Thyroid gland (tissue), 4 donors: ENCODE measurements at places on chromosomes 13 and 19. TPM values are rescaled to one million over a fixed set of nuclear protein-coding genes. Genes with fewer than 3 reads are reported as not detected.

GRCh38 chr13:112784811-112785482 lies 95.1 kb downstream of the ATP11A start:
- H3K27ac ChIP-seq = no peak overlapping the region
- no peak overlapping the region for H3K4me3 ChIP-seq
- H3K27me3 ChIP-seq = no peaks in the 10 kb centered on the region
- DNase-seq = no peak
- H3K4me1 ChIP-seq = peaks cover 32% of the 10 kb centered on the region
- H3K36me3 ChIP-seq = peaks cover 6% of the 10 kb centered on the region

DNA sequence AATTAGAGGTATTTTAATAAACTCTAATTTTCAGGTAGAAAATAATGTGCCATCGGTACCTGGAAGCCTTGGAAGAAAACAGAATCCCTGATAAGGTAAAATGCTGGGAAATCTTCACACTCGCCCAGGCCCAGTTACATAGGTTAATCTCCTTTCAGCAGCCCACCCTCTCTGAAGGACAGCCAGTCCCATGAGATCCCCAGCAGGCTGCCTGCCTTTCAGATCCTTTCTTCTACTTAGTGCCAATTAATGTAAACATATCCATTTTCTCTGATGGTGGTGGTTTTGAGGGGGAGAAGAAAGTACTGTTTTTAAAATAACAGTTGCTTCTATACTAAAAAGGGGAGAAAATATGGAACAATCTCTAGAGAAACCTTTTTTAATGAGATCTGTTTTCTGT lies 12.2 kb downstream of the SMAD9 start:
- H3K27me3 ChIP-seq = no peaks in the 10 kb centered on the region
- H3K27ac ChIP-seq = peak overlapping the region; percentile 4
- no peaks in the 10 kb centered on the region for H3K36me3 ChIP-seq
- peaks cover 28% of the 10 kb centered on the region for H3K4me1 ChIP-seq
- H3K4me3 ChIP-seq = no peak overlapping the region

DNA sequence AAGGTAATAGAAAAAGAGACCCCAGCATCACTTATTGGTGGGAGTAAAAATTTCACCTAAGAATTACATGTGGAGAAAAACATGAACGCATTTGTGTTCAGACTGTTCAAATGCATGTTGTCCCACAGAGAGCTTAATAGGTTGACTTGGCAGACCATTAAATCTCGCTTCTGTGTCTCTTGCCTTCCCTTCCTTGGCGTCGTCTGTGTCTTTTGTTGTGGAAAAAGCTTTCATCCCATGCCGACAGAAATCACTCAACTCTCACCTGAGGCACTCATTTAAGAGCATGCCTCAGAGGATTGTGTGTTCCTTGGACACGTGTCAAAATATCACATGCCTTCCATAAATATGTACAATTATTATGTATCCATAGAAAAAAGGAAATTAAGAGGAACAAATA lies 24.4 kb upstream of the CACNA1A start:
- no peaks in the 10 kb centered on the region for H3K4me1 ChIP-seq
- H3K27me3 ChIP-seq = no peaks in the 10 kb centered on the region
- H3K4me3 ChIP-seq = no peak overlapping the region
- H3K36me3 ChIP-seq = no peaks in the 10 kb centered on the region
- H3K27ac ChIP-seq = no peak overlapping the region

DNA sequence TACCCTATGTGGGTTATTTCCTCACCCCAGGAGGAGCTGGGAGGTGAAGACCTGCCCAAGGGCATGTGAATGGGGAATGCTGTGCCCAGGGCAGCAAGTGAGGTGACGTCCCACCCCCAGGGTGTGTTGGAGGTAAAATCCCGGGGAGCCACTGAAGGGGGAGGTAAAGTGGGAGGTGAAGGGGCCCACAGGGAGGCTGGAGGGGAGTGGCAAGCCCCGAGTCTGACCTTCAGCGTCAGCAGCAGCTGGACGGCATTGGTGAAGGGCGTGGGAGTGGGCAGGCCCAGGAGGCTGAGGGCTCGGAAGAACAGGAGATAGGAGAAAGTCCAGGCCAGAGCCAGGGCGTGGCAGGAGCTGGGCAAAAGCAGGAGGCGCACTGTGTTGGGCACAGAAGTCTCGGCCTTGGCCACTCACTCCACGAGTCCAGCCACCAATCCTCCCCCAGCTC lies 2.4 kb downstream of the MBOAT7 start:
- no peaks in the 10 kb centered on the region for H3K36me3 ChIP-seq
- no peak overlapping the region for H3K4me3 ChIP-seq
- H3K27me3 ChIP-seq = no peaks in the 10 kb centered on the region
- DNase-seq = no peak

The F2RL3 gene
- 44.2 TPM for total RNA-seq

- H3K4me1 ChIP-seq = peaks cover 13% of the 10 kb centered on the region
- no peaks in the 10 kb centered on the region for H3K36me3 ChIP-seq
- DNase-seq = no peak
- no peak overlapping the region for H3K27ac ChIP-seq
- no peak overlapping the region for H3K4me3 ChIP-seq
- no peaks in the 10 kb centered on the region for H3K27me3 ChIP-seq
Observed at GRCh38 chr13:73082895-73083294, 24.1 kb downstream of the KLF5 start.

DNA sequence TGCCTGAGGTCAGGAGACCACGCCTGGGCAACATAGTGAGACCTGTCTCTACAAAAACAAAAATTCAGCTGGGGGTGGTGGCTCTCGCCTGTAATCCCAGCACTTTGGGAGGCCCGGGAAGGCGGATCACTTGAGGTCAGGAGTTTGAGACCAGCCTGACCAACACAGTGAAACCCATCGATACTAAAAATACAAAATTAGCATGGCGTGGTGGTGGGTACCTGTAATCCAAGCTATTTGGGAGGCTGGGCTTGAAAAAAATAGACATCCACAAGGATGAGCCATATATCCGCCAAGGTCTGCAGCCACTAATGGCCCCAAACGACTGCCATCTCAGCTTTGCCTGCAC lies 3.1 kb downstream of the RPS16 start:
- no peak for DNase-seq
- H3K27ac ChIP-seq = no peak overlapping the region
- H3K36me3 ChIP-seq = peaks cover 21% of the 10 kb centered on the region
- H3K4me3 ChIP-seq = no peak overlapping the region

GRCh38 chr19:38512277-38512676 lies 78.8 kb downstream of the RYR1 start:
- DNase-seq = no peak
- H3K4me3 ChIP-seq = no peak overlapping the region
- no peak overlapping the region for H3K27ac ChIP-seq
- no peaks in the 10 kb centered on the region for H3K36me3 ChIP-seq
- no peaks in the 10 kb centered on the region for H3K4me1 ChIP-seq

The ZNF20 gene
- total RNA-seq = 6.8 TPM

GRCh38 chr19:47032171-47032811 lies 12.7 kb downstream of the NPAS1 start:
- H3K27ac ChIP-seq = no peak overlapping the region
- peak; percentile 67 for DNase-seq
- H3K4me3 ChIP-seq = no peak overlapping the region
- peaks cover 11% of the 10 kb centered on the region for H3K4me1 ChIP-seq

- H3K27ac ChIP-seq = no peak overlapping the region
- DNase-seq = no peak
- no peaks in the 10 kb centered on the region for H3K27me3 ChIP-seq
- peaks cover 27% of the 10 kb centered on the region for H3K4me1 ChIP-seq
Observed at GRCh38 chr19:1646149-1646548, 6.3 kb downstream of the TCF3 start.

DNA sequence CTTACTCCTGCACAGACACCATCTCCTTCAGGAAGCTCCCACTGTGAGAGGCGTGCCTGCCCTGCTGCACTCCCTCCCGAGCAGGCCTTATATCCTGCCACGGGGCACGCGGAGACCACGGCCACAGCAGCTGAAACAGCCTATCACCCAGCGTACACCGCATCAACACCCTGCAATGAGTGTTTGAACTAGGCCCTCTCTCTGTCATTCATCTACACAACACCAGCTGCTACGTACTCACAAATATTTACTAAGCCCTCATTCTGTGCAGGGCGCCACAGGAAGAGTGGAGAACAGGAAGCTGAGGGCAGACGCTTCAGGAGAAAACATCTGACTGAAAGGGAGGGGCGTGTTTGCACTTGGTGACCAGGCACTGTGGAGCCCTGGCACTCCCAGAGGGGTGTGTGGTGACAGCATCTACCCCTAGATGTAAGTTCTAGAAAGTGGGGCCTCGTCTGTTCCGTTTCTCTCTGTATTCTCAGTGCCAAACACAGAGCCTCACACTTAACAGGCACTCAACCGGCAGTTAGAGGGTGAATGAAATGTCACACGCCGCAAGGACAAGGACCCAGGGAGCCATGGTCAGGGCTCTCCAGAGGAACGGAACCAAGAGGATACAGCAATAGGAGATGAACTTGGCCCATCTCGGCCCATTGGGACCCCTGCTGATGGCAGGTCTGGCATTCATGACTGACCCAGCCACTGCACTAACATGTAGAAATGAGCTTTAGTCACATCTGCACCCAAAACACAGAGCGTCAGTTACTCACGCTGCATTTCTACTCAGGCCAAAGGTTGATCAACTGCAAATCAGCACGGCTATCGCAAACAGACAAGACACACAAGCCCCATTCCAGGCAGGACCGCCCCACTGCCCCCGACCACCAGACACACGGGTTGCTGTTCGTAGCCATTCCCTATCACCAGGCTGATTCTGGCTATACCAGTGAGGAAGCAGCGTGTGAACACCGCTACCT lies 15.7 kb downstream of the RANBP3 start:
- H3K4me1 ChIP-seq = peaks cover 34% of the 10 kb centered on the region
- H3K27ac ChIP-seq = no peak overlapping the region
- no peak overlapping the region for H3K4me3 ChIP-seq
- peak; percentile 61 for DNase-seq
- H3K27me3 ChIP-seq = no peaks in the 10 kb centered on the region
- no peaks in the 10 kb centered on the region for H3K36me3 ChIP-seq

- H3K27me3 ChIP-seq = no peaks in the 10 kb centered on the region
- H3K4me3 ChIP-seq = no peak overlapping the region
- no peak for DNase-seq
- no peak overlapping the region for H3K27ac ChIP-seq
- no peaks in the 10 kb centered on the region for H3K4me1 ChIP-seq
Observed at GRCh38 chr13:50969691-50970090, 60.1 kb downstream of the RNASEH2B start.

GRCh38 chr19:18921593-18921992 lies 2.1 kb downstream of the DDX49 start:
- no peak overlapping the region for H3K4me3 ChIP-seq
- no peaks in the 10 kb centered on the region for H3K27me3 ChIP-seq
- peaks cover 25% of the 10 kb centered on the region for H3K4me1 ChIP-seq
- H3K27ac ChIP-seq = no peak overlapping the region
- H3K36me3 ChIP-seq = peaks cover 36% of the 10 kb centered on the region

The TINCR gene
- not detected for total RNA-seq

DNA sequence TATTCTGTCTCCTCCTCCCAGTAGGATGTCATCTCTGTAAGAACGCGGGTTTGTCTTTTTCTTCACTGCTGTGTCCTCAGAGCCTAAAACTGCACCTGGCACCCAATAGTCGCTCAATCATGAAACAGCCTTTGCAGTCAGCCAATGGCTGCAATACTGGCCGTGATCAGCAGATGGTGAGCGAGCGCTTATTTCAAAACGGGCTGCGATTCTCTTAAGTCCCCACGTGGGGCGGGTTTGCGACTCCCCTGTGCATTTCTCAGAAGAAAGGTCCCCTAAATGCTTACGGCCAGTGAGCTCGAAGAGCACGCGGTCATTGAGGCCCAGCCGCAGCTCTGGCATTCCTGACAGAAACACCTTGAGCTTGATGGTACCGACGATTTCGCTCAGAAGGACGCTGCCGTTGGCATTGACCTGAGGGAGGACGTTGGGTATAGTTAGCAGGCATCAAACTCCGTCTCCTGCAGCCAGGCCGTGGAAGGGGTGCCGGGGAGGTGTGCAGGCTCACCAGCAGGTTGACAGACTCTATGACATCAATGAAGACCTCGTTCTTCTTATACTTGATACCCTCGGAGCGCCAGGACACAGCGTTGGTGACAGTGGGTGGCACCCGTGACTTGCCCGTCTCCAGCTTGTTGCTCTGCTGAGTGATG lies 6.0 kb downstream of the AP1M2 start:
- peak; percentile 91 for DNase-seq
- H3K27ac ChIP-seq = no peak overlapping the region
- no peak overlapping the region for H3K4me3 ChIP-seq
- H3K27me3 ChIP-seq = no peaks in the 10 kb centered on the region
- no peaks in the 10 kb centered on the region for H3K36me3 ChIP-seq
- peaks cover 3% of the 10 kb centered on the region for H3K4me1 ChIP-seq

DNA sequence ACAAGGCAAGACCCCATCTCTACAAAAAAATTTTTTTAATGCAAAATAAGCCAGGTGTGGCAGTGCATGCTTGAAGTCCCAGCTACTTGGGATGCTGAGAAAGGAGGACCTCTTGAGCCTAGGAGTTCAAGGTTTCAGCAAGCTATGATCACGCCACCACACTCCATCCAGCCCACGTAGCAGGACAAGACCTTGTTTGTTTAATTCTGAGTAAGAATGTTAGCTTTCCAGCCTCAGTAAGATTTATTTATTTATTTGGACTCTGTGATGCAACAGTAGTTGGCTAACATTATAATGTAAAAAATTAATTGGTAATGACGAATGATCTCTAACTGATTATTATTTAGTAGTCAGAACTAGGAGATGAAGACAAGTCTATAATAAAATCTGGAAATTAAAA lies 23.3 kb downstream of the N4BP2L2 start:
- no peak overlapping the region for H3K27ac ChIP-seq
- H3K4me1 ChIP-seq = no peaks in the 10 kb centered on the region
- H3K36me3 ChIP-seq = peaks cover 12% of the 10 kb centered on the region
- H3K27me3 ChIP-seq = no peaks in the 10 kb centered on the region
- H3K4me3 ChIP-seq = no peak overlapping the region
- DNase-seq = no peak

DNA sequence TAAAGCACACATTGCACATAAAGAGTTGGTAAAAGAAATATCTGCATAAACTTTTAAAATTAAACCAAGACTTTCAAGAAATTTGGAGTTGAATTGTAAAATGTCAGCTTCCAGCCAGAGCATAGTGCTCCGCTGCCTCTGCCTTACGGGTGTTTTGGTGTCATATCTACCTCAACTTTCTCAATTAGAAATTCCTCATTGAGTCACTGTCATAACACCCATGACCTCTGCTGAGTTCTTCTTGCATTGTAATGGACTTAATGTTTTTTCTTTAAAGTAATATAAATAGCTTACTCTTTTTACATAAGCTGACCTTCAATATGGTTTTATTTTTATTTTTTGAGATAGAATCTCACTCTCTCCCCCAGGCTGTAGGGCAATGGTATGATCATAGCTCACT lies 551.0 kb upstream of the NBEA start:
- no peaks in the 10 kb centered on the region for H3K4me1 ChIP-seq
- no peaks in the 10 kb centered on the region for H3K27me3 ChIP-seq
- H3K4me3 ChIP-seq = no peak overlapping the region
- H3K36me3 ChIP-seq = no peaks in the 10 kb centered on the region
- DNase-seq = no peak
- H3K27ac ChIP-seq = no peak overlapping the region

GRCh38 chr13:38483623-38484022 lies 134.0 kb downstream of the UFM1 start:
- no peak for DNase-seq
- no peaks in the 10 kb centered on the region for H3K4me1 ChIP-seq
- no peak overlapping the region for H3K4me3 ChIP-seq
- no peaks in the 10 kb centered on the region for H3K36me3 ChIP-seq
- no peak overlapping the region for H3K27ac ChIP-seq

- no peaks in the 10 kb centered on the region for H3K4me1 ChIP-seq
- H3K4me3 ChIP-seq = no peak overlapping the region
- H3K27ac ChIP-seq = no peak overlapping the region
- H3K27me3 ChIP-seq = no peaks in the 10 kb centered on the region
- H3K36me3 ChIP-seq = peaks cover 35% of the 10 kb centered on the region
Observed at GRCh38 chr19:1087813-1088415, 7.3 kb downstream of the POLR2E start.

The SYT3 gene
- 0.67 TPM for total RNA-seq
